Natural killer cell treated with Interleukin-12 subunit alpha and Interleukin-12 subunit beta and Interleukin-15 and Interleukin-18, amount 100 ng/mL, for 72 hours (primary cell): ENCODE measurements at places on chromosomes 2 and 18. TPM values are rescaled to one million over a fixed set of nuclear protein-coding genes. Genes with fewer than 3 reads are reported as not detected.

- H3K27me3 ChIP-seq = no peaks in the 10 kb centered on the region
- H3K4me3 ChIP-seq = no peak overlapping the region
- no peaks in the 10 kb centered on the region for H3K4me1 ChIP-seq
- no peak for DNase-seq
- no peaks in the 10 kb centered on the region for H3K36me3 ChIP-seq
- no peak overlapping the region for H3K27ac ChIP-seq
These were observed 437.4 kb upstream of the MC4R start for GRCh38 chr18:60809937-60810336.

MEP1B gene
- total RNA-seq = 0.20 TPM

DNA sequence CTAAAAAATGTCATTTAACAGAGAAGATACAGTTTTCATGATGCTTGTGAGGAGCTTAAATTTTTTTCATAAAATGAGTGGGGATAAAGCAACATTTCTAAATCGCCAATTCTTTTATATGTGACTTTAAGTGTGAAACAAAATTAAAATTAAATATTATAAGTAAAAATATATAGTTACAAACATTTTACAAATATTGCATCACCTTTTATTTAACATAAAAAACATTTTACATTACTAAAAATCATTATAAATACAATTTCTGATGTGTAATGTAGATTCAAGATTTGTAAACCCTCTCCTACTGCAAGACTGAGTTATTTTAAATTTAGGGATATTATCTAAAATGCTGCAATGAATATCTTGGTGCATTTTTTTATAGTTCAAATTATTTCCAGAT, 44.4 kb upstream of the GATA6 start:
- H3K4me1 ChIP-seq = no peaks in the 10 kb centered on the region
- no peak overlapping the region for H3K27ac ChIP-seq
- H3K36me3 ChIP-seq = no peaks in the 10 kb centered on the region

RAD51AP2 gene
- not detected for total RNA-seq

DNA sequence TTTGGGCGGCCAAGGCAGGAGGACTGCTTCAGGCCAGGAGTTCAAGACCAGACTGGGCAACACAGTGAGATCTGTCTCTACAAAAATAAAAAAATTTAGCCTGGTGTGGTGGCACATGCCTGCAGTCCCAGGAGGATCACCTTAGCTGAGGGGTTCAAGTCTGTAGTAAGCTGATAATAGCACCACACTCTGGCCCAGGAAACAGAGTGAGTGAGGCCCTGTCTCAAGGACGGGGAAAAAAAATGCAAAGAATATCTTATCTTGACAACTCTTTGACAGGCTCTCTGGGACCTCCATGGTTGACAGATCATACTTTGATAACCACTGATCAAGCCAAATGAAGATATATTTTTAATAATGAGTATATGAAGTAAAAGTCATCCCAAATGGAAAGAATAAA, 22.7 kb downstream of the USP34 start:
- H3K36me3 ChIP-seq = no peaks in the 10 kb centered on the region
- no peak for DNase-seq
- H3K27ac ChIP-seq = peak overlapping the region; percentile 65
- H3K4me1 ChIP-seq = peaks cover 27% of the 10 kb centered on the region

GRCh38 chr18:24786027-24786426, 325.6 kb downstream of the HRH4 start:
- no peak overlapping the region for H3K27ac ChIP-seq
- no peaks in the 10 kb centered on the region for H3K36me3 ChIP-seq
- H3K4me1 ChIP-seq = no peaks in the 10 kb centered on the region
- no peak overlapping the region for H3K4me3 ChIP-seq
- H3K27me3 ChIP-seq = peaks cover 24% of the 10 kb centered on the region

KCNF1 gene
- total RNA-seq = not detected

- H3K36me3 ChIP-seq = peaks cover 20% of the 10 kb centered on the region
- peak overlapping the region; percentile 37 for H3K27ac ChIP-seq
These were observed 101.3 kb downstream of the L3MBTL4 start for GRCh38 chr18:6313415-6313814.

CYS1 gene
- not detected for total RNA-seq

- H3K27ac ChIP-seq = peak overlapping the region; percentile 73
- H3K36me3 ChIP-seq = no peaks in the 10 kb centered on the region
- H3K4me3 ChIP-seq = peak overlapping the region; percentile 36
- peaks cover 36% of the 10 kb centered on the region for H3K4me1 ChIP-seq
- H3K27me3 ChIP-seq = no peaks in the 10 kb centered on the region
These were observed 97.0 kb downstream of the RNF144A start for GRCh38 chr2:7014174-7014640.

DNER gene
- not detected for total RNA-seq

TM4SF20 gene
- not detected for total RNA-seq

DNA sequence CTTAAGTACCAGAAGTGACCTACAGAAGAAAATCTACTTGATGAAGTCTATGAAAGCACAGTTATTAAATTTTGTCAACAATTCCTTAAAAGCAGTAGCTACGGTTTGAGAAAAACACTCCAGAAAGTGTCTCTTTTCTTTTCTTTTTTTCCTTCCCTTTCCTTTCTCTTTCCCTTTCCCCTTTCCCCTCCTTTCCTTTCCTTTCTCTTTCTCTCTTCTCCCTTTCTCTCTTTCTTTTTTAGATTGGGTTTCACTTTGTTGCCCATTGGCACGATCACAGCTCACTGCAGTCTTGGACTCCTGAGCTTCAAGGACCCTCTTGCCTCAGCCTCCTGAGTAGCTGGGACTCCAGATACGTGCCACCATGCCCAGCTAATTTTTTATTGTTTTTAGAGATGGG, 2.6 kb upstream of the ALMS1 start:
- DNase-seq = no peak
- no peak overlapping the region for H3K27ac ChIP-seq
- no peak overlapping the region for H3K4me3 ChIP-seq
- peaks cover 13% of the 10 kb centered on the region for H3K4me1 ChIP-seq

COL3A1 gene
- total RNA-seq = not detected
